ENCODE measurements at places on chromosomes 3 and 15.
A peak's percentile ranks its signal among the peaks of the same experiment; 100 is the strongest.

DNA sequence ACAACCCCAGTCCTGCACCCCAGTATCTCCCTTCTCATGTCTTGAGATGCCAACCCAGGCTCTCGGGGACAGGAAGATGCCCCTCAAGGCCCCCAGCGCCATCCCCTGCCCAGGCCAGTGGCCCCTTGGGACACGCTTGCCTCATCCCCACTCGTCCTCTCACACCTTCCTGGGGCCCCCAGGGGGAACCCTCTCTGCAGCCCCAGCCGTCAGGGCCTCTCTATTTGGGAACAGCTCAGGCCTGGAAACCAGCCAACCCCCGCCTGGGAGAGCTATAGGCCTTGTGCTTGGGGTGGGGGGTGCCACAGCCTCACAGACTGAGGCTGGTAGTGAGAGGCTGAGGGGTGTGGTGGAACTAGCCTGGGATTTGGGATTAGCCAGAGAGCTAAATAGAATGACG, 7.8 kb downstream of the LINGO1 start:
- no peak for DNase-seq

DNA sequence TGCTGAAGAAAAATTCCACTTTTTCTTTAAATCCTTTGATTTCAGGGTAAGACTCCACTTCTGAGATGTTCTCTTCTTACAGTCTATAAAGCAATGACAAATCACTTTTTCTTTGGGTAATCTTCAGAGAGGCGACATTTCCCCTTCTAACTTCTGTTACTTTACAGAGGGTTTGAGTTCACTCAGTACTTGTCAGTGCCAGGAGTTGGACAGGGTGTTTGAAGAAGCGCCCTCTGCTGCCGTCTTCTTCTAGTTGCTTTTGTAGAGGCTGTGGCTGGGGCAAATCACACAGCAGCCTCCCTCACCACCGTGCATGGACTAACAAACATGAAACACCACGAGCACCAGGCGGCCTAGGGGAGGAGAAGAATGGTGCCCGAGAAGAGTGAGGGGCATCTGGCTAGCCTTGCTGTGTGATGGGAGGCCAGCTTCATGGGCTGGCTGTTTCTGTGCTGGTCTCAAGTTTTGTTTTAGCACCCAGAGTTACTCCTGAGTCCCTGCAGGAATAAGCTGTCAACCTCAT, at the start of gene CD80:
Gene CD80, minus strand, starts transcription at position 174 of the 523 bp plus-strand sequence. CDS start 1,886 bp downstream, outside the sequence.
- no peak for DNase-seq

- no peak for DNase-seq
These were observed 136.3 kb upstream of the PRR20G start for GRCh38 chr3:127423856-127424765.

DNA sequence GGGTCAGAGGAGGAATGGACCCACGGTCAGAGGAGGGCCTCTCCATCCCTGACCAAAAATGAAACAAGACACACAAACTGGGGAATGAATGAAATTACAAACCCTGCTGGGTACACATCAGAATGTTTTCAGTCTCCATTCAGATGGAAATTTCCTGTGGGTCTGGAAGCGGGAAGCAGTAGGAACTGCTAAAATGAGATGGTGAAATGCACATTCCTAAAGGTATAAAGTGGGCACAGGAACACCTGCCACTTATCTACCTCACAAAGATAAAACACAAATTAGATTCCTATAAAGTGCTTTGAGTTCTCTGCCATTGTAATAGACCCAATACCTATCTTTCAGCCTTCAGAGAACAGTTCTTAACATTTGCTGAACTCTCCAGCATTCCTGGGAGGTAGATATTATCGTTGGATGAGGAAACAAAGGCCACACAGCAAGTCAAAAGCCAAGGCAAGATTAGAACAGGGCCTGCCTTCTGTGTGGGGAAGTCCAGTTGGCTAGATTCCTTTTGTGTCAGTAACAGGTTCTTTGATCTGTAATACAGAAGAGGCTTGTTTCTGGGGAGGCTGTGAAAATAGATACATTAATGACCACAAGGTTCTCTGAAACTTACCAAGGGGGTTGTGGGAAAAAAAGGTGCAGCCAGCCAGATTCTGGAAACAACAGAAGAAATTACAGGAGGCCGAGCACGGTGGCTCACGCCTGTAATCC, 98.4 kb downstream of the IGF2BP2 start:
- no peak for DNase-seq

GRCh38 chr3:73177827-73178226, 116.4 kb downstream of the EBLN2 start:
- DNase-seq = no peak

DNA sequence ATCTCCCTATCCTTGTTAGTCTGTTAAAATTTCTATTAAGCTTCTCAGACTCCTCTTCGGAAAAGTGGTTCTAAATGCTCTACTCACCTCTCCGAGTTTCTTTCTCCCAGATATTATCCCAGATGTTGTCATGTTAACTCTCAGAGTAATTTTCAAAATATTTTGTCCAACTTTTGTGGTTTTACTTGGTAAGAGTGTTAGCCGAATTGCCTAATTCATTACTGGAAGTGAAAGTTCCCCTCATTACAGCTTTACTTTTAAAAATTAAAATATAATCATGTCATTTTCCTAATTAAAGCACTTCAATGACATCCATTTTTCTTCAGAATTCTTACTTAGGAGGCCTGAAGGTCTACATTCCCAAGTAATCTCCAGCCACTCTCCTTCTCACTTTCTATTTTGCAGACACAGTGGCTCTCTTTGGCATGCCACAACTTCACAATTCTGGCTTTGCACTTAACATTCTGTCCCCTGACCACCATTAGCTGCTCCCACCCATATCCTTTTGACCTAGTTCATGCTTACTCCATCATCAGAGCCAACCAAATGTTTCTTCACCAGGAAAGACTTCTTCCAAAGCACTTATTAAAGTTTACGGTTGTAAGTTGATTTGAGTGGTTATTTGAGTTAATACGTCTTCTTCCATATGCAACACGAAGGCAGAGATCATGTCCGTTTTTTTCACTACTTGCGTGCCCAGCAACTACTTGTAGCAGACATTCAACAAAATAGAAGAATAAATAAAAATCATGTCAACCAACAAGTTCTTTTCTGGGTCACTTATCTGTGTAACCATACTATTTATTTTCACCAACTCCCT, 10.2 kb upstream of the TIPARP start:
- no peak for DNase-seq

DNA sequence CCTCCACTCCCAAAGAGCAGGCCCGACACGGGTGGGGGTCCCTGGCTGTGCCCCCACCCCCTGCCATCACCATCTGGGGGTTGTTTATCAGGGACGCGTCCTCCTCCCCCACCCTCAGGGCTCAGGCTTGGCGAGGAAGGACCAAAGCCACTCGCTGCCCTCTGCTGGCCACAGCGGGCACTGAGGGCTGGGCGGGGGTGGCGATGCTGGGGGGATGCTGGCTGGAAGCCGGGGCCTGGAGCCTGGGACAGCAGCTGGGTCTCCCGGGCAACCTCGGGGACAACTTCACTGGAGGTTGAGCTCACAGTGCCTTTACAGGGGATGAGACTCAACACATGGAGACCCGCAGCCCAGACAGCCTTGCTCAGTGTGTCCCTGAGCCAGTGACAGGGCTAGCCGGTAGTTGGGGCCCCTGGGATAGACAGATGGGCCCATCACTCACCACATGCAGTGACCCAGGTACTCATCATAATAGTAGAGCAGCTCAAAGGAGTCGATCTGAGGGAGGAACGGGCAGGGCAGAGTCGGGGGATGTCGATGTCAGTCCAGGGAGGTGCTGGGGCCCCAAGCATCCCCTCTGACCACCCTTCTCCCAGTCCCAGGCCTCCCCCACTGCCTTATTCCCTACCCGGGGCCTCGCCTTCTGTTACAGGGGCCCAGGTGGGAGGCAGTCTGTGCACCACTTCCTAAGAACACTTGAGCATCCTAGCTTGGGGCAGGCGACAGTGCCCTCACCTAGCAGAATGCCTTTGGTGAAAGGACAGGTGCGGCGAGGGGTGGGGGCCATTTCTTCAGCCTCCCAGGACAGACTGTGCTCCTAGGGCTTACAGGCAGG, 5.9 kb upstream of the CALML4 start:
- DNase-seq = peak; percentile 36

- DNase-seq = no peak
These were observed 174.8 kb downstream of the POLR2M start for GRCh38 chr15:57881361-57881760.

DNA sequence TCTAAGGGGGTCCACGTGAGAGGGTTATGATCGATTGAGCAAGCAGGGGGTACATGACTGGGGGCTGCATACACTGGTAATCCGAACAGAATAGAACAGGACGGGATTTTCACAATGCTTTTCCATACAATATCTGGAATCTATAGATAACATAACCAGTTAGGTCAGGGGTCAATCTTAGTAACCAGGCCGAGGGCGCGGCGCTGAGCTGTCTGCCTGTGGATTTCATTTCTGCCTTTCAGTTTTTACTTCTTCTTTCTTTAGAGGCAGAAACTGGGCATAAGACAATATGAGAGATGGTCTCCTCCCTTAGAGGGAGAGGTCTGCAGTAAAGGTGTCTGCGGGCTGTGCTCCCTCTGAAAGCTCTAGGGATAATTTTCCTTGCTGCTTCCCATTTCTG, 261.3 kb downstream of the XXYLT1 start:
- no peak for DNase-seq

DNA sequence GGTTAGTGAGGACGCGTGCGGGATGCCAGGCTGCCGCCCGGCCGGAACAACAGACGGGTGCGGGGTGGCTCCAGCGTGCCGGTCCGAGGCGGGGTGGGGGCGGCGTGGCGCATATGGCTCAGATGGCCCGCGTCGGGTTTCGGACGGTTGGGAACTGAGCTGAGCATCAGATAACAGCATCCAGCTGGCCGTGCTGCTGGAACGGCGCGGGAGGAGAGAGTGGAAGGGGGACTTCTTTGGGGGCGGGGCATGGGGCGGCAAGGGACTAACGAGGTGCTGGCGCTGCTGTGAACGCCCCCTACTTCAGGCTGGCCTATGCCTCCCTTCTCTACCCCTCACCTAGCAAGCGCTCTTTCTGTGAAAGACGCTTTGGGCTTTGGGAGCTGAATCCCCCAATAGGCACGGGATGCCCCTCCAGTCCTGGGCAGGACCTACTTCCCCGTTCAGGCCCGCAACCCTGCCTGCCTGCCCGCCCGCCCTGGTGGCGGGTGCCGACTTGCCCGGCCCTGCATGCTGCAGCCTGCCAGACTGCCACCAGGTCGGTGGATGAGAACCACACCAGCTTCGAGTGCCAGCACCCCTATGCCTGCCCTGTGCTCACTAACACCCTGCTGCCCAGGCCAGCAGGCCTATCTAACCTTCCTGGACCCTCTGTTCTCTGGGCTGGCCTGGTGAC, 542 bp downstream of the INKA1 start:
- no peak for DNase-seq

DNA sequence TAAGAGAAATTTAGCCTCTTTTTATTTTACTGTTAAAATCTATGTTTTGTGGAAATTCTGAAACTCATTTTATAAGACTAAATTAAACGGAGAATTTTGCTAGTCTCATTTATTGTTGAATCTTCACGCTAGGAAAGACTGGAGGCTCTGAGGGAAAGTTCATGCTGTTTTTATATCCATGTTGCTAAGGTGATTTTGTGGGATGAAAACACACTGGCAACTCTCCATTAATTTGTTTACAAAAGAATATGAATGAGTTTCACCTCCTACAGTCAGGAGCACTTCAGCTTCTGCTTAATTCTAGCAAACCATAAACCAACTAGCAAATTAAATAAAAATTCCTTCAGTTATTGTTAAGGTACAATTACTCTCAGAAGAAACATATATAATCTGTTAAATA, 195.4 kb downstream of the RAP2B start:
- DNase-seq = no peak

GRCh38 chr3:72224804-72225509, 440.0 kb upstream of the PROK2 start:
- DNase-seq = no peak

DNA sequence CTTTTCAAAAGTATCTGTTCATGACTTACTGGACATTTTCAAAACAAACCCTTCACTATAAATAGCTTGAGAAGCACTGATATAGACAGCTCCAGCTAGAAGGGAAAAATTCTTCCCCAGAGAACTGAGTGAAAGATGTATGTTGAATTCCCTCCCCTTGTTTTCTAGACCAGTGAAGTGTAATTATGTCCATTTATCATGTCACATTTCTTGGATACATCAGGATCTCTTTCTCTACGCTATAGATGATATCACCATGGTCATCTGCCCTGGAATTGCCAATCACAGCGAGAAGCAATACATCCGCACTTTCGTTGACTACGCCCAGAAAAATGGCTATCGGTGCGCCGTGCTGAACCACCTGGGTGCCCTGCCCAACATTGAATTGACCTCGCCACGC, 66.3 kb downstream of the RLBP1 start:
- DNase-seq = no peak

GRCh38 chr15:73897441-73898261, 24.3 kb downstream of the TBC1D21 start:
- DNase-seq = no peak

DNA sequence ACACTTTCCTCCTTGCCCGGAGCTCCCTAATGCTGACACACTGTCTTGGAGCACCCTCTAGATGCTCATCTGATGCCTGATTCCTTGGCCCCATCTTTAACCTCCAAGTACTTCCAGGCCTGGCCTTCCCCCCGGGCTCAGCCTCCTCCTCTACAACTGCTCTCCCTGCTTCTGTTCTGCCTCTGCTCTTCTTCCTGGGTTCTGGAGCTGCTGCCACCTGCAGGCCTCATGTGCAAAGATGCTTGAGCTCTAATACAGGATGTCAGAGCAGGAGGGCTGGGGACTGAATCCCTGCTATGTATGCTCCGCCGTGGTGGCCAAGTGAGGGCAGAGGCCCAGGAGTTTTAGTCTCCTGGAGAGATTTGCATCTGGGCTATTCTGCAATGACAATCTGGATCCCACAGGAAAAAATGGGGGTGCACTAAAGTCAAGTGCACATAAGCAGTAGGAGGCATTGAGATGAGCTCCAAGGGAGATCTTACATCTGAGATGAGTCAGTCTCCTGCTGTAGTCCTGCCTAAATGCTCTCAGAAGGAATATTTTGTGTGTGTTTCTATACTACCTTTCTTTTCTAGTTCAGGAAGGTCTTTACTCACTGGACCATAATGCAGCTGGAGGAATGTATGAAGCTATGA, 296.3 kb downstream of the UACA start:
- no peak for DNase-seq

GRCh38 chr15:93501946-93502345, 412.9 kb upstream of the RGMA start:
- no peak for DNase-seq

- no peak for DNase-seq
These were observed 60.5 kb downstream of the GLDN start for GRCh38 chr15:51401872-51402517.

DNA sequence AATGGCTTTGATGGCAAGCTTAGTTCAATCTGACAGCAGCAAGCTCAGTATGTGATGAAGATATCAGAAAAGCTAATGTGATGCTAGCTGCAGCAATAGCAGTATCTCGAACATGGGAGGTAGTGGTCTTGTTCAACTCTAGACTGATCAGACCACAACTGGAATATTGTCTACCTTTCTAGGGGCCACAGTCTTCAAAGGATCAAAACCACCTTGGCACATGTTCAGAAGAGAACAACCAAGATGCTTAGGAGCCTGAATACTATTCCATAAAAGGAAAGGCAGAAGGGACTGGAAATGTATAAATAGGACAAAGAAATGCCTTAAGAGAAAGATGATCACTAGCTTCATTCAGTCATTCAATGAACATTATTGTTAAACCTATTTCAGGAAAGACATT, 2.3 kb downstream of the C3orf70 start:
- no peak for DNase-seq

Measured in stimulated activated CD8-positive, alpha-beta memory T cell treated with anti-CD3 and anti-CD28 coated beads, Interleukin-7, amount 100 ng/mL, for 1 hour (primary cell).